NCI-H1417 (cell line): ENCODE measurements at places on chromosomes 7 and 10.

DNA sequence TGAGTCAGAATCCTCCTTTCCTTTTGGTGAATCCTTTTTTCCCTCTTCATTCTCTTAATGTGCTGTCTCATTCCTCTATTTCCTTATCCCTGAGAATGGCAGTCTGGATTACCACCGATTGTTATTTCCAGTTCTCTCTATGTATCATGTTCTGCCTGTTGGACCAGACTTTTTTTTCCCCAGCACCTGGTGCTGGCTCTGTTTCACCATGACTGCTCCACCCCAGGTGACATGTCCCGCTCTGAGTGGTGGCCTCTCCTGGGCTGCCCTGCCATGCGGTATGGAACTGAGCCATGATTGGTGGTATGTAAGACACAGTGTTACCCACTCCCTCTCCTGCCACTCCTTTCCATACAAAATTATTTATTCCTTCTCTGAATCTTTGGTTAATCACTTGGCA lies 399.9 kb downstream of the GATA3 start:
- no peak for DNase-seq

- no peak for DNase-seq
Measured at GRCh38 chr7:14432924-14433323, 443.5 kb upstream of the ETV1 start.

DNA sequence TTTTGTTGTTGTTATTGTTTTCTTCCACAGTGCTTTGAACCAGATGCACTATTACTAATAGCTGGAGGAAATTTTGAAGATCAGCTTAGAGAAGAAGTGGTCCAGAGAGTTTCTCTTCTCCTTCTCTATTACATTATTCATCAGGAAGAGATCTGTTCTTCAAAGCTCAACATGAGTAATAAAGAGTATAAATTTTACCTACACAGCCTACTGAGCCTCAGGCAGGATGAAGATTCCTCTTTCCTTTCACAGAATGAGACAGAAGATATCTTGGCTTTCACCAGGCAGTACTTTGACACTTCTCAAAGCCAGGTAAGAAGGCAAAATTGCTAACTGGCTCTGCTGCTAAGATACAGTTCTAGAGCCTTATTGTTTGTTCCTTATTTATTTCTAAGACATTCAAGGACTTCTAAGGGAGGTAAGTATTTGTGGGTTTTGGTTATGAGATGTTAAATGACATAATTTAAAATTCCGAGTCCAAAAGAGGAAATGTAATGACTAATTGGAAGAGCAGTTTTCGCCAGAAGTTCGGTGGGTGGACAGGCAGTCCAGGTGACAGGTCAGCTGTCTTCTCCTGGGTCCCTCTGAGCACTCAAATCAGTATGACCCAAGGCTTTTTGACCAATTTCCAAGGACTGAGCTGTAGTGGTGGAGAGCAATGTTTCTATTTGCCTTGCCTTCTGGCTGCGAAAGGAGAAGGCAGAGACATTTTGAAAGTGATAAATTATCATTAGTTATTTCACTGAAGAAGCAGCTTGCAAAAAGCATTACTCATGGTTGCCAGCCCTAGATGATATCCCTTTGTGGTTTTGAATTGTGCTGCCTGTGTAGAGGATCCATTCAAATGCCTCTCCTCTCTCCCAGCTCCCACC lies 10.1 kb downstream of the SLC39A12 start:
- DNase-seq: no peak

DNA sequence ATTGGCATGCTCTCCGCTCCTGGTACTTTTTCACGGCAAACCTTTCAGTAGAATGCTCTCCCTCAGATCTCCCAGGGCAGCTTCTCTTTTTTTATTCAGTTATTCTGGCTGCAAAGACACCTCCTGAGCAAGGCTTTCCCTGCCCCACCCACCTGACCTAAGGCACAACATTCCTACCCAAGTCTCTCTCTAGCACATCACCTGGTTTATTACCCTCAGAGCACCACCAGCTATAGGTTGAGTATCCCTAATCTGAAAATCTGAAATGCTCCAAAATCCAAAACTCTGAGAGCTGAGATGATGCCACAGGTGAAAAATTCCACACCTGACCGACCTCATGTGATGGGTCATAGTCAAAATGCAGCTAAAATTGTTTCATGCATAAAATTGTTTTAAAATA lies 99.6 kb downstream of the GLI3 start:
- no peak for DNase-seq

GRCh38 chr10:62460393-62460792 lies 86.2 kb downstream of the ZNF365 start:
- no peak for DNase-seq

- no peak for DNase-seq
Measured at GRCh38 chr10:89773081-89773480, 71.7 kb downstream of the KIF20B start.

DNA sequence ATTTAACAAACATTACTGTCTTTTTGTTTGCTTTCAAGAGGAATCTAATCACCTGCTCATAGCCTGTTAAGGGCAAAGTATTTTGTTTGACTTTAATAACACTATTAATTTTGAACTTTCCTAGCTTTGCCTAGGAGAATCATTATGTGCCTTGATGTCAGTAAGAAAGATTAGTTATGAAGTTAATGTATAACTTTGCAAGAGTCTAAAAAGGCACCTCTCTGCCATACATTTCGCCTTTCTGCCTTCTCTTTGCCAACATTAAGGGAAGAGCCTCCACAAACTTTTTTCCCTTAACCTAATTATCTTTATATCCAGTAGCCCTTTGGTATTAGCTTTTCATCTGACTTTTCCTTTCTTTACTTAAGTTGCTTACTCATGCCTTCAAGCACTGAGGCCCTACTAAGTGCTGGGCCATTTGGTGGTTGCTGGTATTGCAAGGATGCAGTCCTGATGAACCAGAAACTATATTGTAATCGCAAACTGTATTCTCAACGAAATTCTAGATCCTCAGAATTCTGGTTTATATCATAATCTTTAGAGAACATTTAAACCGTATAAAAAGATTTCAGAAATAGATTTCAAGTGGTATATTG lies 108.5 kb downstream of the SND1 start:
- no peak for DNase-seq

- no peak for DNase-seq
Measured at GRCh38 chr10:29501692-29502091, 133.1 kb downstream of the SVIL start.

- no peak for DNase-seq
Measured at GRCh38 chr7:4195660-4196059, 486.4 kb upstream of the FOXK1 start.

- DNase-seq: no peak
Measured at GRCh38 chr10:19922236-19922963, 106.2 kb downstream of the PLXDC2 start.

DNA sequence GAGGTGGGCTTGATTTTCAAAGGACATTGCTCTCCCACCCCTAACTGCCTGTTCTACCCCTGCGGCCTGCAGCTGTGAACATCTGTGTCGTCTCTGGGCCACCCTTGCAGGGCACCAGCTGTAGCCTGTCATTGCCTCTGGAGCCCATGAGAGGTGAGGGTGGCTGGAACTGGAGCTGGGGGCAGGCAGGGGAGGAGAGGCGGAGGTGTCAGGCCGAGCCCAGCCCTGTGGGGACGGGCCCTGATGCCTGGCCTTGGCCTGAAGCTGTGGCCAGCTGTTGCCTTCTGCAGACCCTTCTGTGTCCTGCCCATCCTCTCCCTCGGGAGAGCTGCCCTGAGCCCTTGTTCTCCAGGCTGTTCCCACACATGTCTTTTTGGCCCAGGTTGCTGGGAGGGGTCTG lies 44.5 kb downstream of the PALD1 start:
- DNase-seq: no peak

DNA sequence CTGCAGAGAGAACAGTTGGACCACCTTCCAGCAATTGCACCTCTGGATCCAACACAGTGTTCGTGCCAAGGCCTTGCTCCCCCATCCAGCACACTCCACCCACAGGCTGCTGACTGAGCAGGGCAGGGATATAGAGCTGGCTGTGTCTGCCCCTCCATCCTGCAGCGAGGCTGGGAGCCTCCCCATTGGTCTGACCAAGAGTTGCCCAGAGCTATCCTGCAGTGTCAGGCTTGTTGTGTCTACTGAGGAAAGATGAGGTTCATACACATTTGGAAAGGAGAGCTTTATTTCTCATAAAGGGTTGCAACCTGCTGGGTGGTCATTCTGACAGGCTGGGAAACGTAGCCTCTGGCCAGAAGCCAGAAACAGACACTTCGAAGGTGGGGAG lies 27.1 kb downstream of the PRF1 start:
- no peak for DNase-seq

GRCh38 chr10:58515291-58515941 lies 2.7 kb downstream of the BICC1 start:
- no peak for DNase-seq

DNA sequence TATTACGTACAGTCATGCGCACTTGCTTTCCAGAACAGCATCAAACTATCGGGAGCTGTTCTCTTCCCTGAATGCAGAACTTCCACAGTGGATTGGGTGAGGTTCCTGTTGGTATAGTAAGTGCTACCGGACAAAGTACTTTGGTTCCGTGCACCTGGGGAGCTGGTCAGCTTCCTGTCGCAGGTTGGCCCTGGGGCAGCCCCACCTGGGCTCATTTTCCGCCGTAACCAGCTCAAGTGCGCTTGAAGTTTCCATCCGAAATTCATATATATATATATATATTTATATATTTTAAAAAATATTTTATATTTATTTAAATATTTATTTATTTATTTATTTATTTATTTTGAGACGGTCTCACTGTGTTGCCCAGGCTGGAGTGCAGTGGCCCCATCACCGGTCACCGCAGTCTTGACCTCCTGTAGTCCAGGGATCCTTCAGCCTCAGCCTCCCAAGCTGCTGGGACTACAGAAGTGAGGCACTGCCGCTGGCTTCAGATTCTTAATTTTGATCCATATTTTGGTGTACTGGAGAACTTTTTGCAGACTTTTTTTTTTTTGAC lies 6.5 kb downstream of the SCART1 start:
- no peak for DNase-seq

GRCh38 chr10:122454071-122454470 lies 382 bp upstream of the ARMS2 start:
- DNase-seq: no peak

- no peak for DNase-seq
Measured at GRCh38 chr10:111973306-111973705, 210.3 kb downstream of the GPAM start.

DNA sequence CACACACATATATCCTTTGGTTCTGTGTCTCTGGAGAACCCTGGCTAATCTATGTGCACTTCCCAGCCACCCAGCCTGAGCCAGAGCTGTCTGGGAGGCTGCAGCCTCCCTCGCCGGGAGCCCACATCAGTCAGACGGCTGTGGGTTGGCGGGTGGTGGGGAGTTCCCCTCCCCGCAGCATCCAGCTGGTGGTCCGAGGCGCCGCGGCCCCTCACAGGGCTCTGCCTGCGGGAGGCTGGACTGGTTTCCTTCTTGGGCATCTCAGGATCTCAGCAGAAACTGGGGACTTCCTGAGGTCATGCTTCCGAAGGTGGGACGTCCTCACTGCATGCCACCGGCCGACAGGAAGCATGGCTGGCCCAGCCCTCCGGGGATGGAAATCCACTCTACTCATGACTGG lies 22.0 kb upstream of the PSMG3 start:
- DNase-seq: no peak

DNA sequence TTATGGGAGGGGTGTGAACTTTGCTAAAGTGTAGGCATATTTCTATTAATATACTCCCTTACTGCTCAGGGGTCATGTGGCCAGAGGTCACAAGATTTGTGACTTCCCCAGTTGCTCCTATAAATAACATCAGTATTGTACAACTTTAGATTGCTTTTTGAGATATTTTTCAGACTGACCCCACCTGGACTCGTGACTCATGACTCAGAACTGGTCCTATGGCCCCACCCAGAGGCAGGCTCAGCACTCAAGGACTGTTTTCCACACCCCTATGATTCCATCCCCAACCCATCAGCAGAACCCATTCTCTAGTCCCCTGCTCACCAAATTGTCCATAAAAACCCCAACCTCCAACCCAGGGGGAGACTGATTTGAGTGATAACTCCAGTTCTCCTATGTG lies 2.7 kb upstream of the CUL2 start:
- no peak for DNase-seq

- DNase-seq: no peak
Measured at GRCh38 chr7:40760293-40760964, 625.6 kb downstream of the SUGCT start.

- no peak for DNase-seq
Measured at GRCh38 chr7:3991731-3992231, 690.3 kb upstream of the FOXK1 start.

- DNase-seq: no peak
Measured at GRCh38 chr10:102675011-102675665, 30.9 kb downstream of the TRIM8 start.

- DNase-seq: no peak
Measured at GRCh38 chr10:48653944-48654698, 30.6 kb upstream of the WDFY4 start.

GRCh38 chr7:479115-479947 lies 40.3 kb downstream of the PDGFA start:
- DNase-seq: no peak

DNA sequence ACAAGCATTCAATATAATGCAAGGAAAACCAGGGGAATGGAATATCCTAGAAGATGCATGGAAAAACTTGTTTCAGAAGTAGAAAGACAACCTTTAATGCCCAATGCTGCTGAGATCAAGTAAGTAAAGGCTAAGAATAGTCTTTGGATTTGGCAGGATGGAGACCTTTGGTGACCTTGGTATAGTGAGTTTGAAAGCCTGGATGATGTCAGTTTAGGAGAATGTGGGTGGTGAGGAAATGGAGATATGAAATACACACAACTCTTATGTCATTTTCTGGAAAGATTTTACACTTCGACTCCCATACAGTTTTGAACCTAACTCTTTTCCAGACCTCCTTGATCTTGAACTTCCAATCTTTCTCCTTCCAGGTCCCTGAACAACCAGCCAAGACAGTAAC lies 185.7 kb downstream of the TFEC start:
- DNase-seq: no peak

DNA sequence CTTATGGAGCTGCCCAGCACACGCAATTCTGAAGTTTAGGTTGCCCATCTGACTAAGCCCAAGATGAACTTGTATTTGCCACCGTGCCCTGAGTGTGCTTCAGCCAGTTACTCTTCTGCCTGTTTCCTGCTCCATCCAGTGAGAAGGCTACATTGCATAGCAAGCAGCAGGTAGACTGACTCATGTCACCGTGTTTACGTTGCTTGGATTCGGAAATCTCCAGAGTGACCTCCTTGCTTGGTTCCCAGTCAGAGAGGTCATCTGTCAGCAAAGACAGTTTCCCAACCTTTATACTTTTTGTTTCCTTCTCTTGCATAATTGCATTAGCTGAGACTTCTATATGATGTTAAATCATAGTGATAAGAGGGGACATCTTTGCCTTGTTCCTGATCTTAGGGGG lies 30.9 kb downstream of the NACAD start:
- DNase-seq: no peak
